ENCODE measurements at places on chromosomes 5 and 9. TPM values are rescaled to one million over a fixed set of nuclear protein-coding genes. Genes with fewer than 3 reads are reported as not detected.

Gene PCDHB11
- not detected for total RNA-seq

Gene CDKN2B
- not detected for total RNA-seq

- H3K36me3 ChIP-seq = no peaks in the 10 kb centered on the region
- no peaks in the 10 kb centered on the region for H3K27me3 ChIP-seq
- H3K4me3 ChIP-seq = no peak overlapping the region
- no peak overlapping the region for H3K27ac ChIP-seq
Observed at GRCh38 chr5:168951356-168951755, 349.6 kb downstream of the SLIT3 start.

GRCh38 chr5:149887622-149888183, 56.9 kb downstream of the PDE6A start:
- H3K27ac ChIP-seq = no peak overlapping the region
- no peaks in the 10 kb centered on the region for H3K36me3 ChIP-seq
- H3K4me3 ChIP-seq = no peak overlapping the region
- H3K4me1 ChIP-seq = peaks cover 5% of the 10 kb centered on the region
- H3K27me3 ChIP-seq = no peaks in the 10 kb centered on the region
